ENCODE measurements at places on chromosomes 5 and 9.

DNA sequence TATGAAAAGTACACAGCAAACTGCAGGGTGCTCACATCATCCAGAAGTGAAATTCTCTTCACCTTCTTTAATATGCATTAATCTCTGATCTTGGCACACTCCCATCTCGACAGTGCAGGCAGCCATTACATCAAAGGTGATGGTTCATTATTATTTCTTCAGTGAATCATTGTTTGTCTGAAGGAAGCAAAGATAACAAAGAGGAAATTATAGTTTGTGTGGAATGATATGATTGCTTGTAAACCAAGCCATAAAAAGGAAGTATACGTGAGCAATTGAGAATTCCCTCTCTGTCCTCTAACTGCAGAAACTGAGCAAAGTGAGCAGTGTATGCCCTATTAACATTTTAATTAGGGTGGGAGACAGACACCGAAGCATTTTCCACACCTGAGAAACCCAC, 171.6 kb upstream of the PPP1R2B start:
- DNase-seq, result no peak

GRCh38 chr5:114726131-114726530, 364.3 kb downstream of the KCNN2 start:
- no peak for DNase-seq

DNA sequence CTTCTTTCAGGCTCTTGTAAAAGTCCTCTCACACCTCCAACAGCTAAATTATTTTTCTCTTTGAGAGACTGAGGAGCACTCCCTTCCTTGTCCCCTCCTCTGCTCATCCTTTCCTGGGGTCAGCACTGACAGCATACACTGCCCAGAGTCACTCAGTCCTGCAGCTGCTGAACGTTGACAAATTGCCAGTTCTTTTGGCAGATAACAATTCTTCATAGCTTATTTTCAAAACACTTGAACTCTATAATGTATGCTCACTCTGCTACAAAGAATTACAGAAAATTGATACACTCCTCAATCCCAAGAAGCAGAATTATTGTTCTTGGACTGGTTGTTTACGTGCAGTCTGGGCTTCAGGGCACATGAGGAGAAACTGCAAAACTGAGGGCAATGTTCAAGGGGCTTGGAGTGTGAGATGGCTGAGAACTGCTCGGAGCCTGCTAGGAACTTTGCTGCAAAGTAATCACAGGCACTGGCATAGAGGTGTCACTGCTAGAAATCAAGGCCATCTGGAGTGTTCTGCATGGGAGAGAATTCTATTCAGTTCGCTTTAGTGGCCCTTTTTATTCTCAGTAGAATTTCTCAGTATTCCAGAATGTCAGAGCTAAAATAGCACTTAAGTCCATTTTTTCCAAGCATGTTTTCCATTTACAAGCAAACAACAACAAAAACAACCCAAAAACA, 96.4 kb upstream of the SPOCK1 start:
- no peak for DNase-seq

DNA sequence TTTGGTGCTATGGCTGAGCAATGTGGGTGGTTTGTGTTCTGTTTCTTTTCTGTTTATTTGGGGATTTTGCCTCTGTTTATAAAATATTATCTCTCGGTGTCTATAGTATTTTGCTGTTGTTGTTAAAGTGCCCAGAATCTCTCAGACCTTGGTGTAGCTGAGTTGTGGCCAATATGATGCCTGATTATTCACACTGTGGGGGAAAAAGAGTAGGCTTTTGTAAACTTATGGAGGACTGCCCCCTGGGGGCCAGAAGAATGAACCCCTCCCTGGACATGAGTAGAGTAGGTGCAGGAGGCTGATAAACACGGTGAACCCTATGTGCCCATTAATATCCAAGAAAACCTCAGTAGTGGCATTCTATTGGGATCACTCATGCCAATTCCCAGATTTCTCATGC, 49.0 kb upstream of the DPYSL3 start:
- no peak for DNase-seq

DNA sequence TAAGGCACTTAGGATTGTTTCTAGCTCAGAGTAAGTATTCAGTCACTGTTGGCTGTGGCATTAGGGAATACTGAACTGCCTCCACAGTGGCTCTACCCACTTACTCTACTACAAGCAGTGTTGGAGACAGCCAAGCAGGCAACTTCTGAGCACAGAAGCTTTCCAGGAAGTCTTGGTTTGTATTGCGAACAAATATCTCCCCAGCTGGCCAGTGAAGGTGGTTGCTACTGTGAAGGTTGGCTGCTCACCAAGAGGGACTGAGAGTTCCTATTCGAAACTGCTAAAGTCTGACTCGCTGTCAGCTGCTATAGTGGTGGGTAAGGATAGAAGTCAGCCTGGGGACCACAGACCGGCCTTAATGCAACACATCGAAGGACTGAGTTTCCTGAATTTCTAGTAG, 319.1 kb downstream of the KIF4B start:
- no peak for DNase-seq

GRCh38 chr5:108561416-108562204, 179.7 kb upstream of the FBXL17 start:
- no peak for DNase-seq

All from substantia nigra (tissue), 51 donors.